ENCODE measurements at places on chromosomes 7 and 10.

DNA sequence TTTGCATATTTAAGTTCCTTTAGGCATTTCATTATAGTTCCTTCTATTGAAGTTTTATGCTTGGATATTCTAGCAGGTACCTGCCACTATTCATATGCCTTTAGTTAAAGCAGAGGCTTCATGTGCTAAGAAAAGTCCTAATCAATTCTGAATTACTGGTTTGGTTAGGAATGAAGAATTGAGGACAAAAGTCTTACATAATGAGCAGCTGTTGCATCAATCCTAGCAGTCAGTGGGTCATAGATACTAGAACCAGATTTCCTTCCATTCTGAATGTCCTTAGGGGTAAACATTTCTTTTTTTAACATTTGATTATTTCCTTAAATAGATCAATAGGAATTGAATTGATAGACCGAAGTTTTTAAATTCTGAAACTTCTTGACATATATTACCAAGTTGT is 59.2 kb downstream of the CDK13 start:
- no peak for DNase-seq

- DNase-seq = no peak
These were observed 26.8 kb downstream of the GAD2 start for GRCh38 chr10:26243351-26243720.

DNA sequence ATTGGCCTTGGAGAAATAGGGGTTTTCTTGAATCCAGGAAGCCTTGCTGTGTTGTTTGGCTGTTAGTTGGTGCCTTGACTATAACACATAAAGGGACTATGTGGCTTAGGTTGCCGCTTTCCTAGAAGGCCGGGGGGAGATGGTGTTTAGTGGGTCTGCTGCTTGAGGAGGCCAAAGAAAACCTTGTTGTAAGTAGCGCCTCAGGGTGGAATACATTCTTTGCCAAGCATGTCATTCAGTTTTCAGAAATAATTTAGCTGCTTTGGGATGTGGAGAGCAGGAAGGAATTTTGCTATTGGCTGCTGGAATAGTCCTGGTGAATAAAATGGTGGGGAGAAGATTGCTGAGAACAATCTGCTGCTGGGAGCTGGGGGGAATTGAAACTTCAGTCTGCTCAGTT is 132.9 kb upstream of the WNT16 start:
- no peak for DNase-seq

DNA sequence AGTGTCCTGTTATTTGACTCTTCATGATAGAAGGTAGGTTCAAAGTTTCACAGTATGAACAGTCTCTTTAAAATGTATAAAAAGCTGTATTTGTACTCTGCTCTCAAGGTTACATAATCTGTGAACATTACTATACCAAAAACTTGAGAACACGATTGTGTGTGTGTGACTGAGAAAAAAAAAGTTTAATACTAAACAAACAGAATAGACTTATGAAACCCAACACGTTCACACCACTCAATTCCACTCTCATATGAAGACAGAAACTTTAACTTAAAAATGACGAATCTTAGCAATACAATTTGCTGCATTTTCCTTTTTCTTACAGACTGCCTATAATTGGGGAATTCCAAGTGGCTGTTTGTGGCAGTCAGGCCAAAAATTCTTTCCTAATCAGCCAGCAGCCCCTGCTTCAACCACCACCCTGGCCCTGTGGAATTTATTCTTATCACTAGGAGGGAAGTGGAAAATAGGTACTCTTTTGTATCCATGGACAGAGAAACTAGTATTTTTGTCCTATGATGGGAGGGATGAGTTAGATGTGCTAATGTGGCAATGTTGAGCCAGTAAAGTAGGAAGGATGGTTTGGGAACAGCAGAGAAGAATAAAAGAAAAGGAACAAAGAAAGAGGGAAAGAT is 42.8 kb downstream of the MINDY3 start:
- no peak for DNase-seq

- DNase-seq = no peak
These were observed 347.8 kb downstream of the ETV1 start for GRCh38 chr7:13641714-13642113.

DNA sequence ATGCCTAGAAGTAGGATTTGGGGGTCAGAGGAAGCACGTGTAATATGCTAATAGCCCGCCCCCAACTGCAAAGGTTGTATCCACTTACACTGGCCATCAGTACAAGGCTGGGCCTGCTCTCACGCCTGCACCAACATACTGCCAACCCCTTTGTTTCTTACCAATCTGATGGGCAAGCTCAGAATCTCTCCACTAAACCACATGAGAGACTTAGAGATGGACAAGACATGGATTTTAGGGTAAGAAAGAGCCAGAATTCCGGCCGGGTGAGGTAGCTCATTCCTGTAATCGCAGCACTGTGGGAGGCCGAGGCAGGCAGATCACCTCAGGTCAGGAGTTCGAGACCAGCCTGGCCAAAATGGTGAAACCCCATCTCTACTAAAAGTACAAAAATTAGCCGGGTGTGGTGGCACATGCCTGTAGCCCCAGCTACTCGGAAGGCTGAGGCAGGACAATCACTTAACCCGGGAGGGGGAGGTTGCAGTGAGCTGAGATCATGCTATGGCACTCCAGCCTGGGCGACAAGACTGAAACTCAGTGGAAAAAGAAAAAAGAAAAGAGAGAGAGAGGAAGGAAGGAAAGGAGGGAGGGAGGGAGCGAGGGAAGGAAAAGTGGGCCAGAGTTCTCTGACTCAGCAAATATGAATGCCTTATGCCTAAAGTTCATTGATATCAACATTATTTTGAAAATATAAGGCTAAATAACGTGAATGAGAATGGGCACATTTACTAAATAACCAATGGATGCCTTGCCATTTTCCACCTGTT is 162.2 kb downstream of the SLIT1 start:
- DNase-seq = no peak
